ENCODE measurements at places on chromosomes 5 and 9.

- DNase-seq, result peak; percentile 97
Observed at GRCh38 chr5:172772112-172772906, 1.3 kb upstream of the DUSP1 start.

DNA sequence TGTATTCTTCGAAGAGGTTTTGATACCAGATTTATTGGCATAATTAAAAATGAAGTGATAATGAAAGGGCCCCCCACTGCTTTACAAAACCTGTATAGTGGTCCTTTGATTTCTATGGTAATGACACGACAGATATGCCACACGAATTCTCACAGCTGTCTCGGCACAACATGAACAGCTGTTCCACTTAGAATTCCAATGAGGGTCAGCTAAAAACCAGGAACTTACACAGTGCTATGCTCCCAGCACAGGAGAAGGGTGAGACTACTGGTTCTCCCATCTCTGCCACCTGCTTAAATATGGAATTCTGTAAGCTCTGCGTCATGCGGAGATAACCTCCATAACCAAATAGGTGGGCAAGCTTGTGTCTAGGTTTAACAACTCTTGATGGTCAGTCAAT lies 183.0 kb upstream of the EFNA5 start:
- no peak for DNase-seq

GRCh38 chr5:9545992-9546851 lies at the start of gene SEMA5A:
TSS of gene SEMA5A (minus strand) at chr5:9546075. CDS start at chr5:9379946, 166,129 bp downstream.
- peak; percentile 40 for DNase-seq

GRCh38 chr5:134130239-134130945 lies 15.9 kb downstream of the TCF7 start:
- no peak for DNase-seq

DNA sequence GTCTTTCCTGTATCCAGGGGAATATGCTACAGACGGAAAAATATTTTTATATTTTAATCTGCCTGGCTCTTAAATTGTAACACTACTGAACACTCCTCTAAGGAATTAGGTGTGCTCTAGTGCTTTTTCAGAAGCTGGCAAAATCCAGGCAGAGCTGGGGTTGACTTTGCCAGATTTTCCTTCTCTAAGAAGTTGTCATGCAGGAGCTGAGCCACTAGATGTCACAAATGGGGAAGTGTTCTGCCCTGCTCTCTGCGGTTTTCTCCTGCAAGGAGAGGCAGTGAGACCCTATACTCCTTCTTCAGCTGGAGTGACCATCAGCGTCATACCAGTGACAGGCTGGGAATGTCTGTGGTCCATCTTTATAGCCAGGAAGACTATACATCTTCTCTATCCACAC lies 112.5 kb downstream of the HAPLN1 start:
- DNase-seq, result no peak

GRCh38 chr5:135386096-135386495 lies 12.9 kb downstream of the MACROH2A1 start:
- no peak for DNase-seq

DNA sequence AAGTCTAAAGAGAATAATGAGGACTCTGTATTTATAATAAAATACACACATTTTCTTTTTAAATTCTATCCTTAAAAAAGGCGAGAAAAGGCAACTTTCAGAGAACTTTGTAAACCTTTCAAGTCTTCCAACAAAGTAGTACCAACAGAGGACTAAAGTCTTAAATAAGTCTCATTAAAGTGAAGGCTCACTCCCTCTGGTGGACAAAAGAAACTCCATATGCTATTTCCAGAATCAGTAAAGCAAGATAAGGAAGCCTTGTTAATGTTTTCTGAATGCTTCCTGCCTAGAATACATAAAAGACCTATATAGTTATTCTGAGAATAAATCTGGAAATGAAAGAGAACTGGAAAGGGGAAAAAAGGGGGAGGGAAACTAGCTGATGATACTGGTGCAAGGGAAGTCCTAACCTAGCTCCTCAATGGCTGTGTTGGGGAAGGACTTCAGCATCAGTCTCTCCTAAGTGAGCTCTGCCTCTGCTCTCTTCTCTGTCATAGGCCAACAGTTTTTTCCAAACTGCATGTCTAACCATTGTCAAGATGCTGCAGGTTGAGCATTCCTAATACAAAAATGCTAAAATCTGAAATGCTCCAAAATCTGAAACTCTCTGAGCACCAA lies 7.2 kb downstream of the HMGCS1 start:
- peak; percentile 62 for DNase-seq

DNA sequence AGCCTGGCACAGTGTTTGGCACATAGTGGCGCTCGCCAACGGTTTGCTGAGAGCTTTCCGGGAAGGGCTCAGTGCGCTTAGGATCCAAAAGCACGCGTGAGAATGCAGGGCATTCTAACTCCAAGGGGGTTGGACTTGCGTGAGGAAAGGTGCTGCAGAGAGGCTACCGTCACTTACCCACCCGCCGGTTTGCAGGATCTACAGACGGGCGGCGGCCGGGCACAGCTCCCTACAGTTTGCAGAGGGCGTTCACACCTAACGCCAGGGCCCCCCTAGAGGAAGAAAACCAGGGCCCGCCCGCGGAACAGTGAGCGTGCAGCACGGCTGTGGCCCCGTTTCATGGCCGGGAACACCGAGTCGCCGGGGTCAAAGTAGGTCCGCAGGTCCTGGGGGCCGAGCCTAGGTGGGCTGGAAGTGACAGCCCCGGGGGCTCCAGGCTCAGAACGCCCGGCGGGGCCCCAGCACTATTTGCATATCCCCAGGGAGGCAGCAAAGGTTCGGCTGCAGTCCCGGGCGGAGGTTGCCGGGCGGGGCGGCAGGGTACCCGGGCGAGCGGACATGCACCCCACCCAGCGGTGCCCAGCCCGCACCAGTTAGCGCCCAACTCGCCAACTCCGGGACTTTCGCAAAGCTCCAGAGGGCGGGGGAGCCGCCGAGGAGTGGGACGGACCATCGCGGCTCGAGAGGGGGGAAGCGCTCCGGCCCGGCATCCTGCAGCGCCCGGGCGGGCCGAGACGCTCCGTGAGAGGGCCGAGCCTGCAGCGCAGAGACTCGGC lies 526 bp upstream of the GALNT10 start:
- DNase-seq, result peak; percentile 88

- DNase-seq, result no peak
Observed at GRCh38 chr5:31671339-31671741, 32.4 kb downstream of the PDZD2 start.

GRCh38 chr5:96548905-96549304 lies 113.3 kb upstream of the CAST start:
- DNase-seq, result no peak

All from CD4-positive, alpha-beta T cell treated with Interleukin-12 subunit alpha and Interleukin-12 subunit beta, for 1 hour (primary cell).